ENCODE measurements at places on chromosomes 1 and 21.
A peak's percentile ranks its signal among the peaks of the same experiment; 100 is the strongest.

- H3K27ac ChIP-seq: no peak overlapping the region
- H3K36me3 ChIP-seq: peaks cover 17% of the 10 kb centered on the region
- peaks cover 3% of the 10 kb centered on the region for H3K4me1 ChIP-seq
- no peak for DNase-seq
- no peaks in the 10 kb centered on the region for H3K27me3 ChIP-seq
These were observed 33.6 kb downstream of the CD55 start for GRCh38 chr1:207355060-207355459.

DNA sequence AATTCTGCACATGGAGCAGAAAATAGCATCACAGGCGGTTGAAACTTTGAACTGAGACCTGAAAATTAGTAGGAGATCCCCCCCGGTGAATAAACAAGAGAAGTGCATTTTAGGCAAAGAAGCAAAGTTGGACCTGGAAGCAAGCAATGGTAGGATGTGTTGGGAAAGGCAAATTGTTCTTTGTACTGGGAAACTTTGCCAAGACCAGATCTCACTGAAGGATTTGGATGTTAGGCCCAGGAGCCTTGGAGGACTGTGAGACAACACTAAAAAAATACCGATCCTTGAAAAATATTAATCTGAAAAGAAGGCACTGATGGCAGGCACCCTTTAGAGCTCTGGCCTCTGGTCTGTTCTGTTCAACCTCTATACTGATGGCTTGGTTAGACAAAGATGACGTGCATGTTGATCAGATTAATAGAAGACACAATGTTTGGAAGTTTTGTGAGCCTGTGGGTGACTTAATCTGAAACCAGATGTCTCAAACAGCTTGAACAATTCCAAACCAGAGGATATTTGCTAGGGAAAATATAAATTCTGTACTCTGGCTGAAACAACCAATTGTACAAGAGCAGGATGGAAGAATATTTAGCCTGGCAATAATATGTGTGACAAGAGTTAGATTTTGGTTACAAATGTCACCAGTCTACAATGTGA lies 108.4 kb downstream of the ROR1 start:
- H3K27me3 ChIP-seq: no peaks in the 10 kb centered on the region
- H3K36me3 ChIP-seq: no peaks in the 10 kb centered on the region
- no peak for DNase-seq

DNA sequence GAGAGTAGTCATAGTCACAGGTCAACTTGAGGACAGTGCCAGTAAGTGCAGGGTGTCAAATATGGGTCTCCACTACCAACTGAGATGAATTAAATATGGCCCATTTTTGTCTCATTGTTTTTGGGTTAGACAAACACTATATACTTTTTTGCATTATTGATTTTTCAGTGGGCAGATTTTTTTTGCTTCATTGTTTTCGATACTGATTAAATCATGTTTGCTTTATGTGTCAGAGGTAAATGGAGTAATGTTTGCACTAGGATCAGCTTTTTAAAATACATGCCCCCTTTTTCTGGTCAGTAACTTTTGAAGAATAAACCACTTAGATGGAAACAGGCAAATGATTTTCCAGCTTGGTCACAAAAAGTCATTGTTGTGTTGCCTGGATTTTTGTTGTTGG lies 199.0 kb downstream of the USH2A start:
- H3K4me3 ChIP-seq: no peak overlapping the region
- no peak for DNase-seq
- H3K4me1 ChIP-seq: no peaks in the 10 kb centered on the region
- no peak overlapping the region for H3K27ac ChIP-seq

DNA sequence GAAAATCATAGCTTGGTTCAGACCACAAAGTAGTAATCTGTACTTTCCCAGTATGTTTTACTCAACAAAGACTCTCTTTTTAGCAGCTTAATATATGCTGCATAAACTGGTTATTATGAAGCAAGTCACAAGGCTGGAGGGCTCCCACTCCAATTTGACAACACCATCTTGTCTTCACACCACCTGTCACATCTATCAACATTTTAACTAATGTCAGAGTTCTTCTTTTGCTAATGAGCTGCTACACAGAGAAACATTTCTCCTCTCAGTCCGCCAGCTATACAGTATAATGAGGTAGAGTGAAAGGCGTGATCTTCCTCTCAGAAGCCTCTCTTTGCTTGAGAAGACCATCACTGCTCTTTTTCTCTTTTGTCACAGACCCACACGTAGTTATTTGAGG lies 230.1 kb downstream of the BARHL2 start:
- no peaks in the 10 kb centered on the region for H3K4me1 ChIP-seq
- no peaks in the 10 kb centered on the region for H3K27me3 ChIP-seq
- no peak for DNase-seq
- no peak overlapping the region for H3K4me3 ChIP-seq

DNA sequence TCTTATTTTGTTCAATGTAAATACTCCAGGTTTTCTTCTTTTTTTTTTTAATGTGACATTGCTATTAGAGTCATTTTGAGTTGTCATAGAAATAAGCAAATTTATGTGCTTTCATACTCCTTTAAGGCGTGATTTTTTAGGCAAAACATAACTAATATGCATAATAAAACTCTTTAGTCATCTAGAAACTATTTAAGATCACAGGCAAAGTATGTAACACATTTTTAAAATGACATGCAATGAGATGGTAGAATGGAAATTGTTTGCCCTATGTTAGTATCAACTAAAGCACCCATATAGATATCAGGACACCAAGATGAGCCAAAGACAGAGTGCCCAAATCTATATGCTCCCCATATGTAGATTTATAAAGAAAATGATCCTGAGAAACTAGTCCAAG lies 41.5 kb upstream of the SGIP1 start:
- no peak for DNase-seq
- no peaks in the 10 kb centered on the region for H3K4me1 ChIP-seq
- no peaks in the 10 kb centered on the region for H3K36me3 ChIP-seq

DNA sequence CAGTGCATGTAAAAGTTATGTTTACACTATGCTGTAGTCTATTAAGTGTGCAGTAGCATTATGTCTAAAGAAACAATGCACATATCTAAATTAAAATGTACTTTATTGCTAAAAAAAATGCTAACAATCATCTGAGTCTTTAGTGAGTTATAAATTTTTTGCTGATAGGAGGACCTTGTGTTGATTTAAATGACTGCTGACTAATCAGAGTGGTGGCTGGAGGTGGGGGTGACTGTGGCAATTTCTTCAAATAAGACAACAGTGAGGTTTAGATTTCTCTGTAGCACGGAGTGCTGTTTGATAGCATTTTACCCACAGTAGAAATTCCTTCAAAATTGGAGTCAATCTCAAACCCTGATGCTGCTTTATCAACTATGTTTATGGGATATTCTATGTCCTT lies 37.0 kb downstream of the HS2ST1 start:
- H3K36me3 ChIP-seq: no peaks in the 10 kb centered on the region
- peaks cover 13% of the 10 kb centered on the region for H3K4me1 ChIP-seq
- H3K4me3 ChIP-seq: no peak overlapping the region
- H3K27me3 ChIP-seq: no peaks in the 10 kb centered on the region

- H3K27me3 ChIP-seq: no peaks in the 10 kb centered on the region
- DNase-seq: peak; percentile 54
These were observed 323.1 kb upstream of the FAM78B start for GRCh38 chr1:166489670-166490436.

DNA sequence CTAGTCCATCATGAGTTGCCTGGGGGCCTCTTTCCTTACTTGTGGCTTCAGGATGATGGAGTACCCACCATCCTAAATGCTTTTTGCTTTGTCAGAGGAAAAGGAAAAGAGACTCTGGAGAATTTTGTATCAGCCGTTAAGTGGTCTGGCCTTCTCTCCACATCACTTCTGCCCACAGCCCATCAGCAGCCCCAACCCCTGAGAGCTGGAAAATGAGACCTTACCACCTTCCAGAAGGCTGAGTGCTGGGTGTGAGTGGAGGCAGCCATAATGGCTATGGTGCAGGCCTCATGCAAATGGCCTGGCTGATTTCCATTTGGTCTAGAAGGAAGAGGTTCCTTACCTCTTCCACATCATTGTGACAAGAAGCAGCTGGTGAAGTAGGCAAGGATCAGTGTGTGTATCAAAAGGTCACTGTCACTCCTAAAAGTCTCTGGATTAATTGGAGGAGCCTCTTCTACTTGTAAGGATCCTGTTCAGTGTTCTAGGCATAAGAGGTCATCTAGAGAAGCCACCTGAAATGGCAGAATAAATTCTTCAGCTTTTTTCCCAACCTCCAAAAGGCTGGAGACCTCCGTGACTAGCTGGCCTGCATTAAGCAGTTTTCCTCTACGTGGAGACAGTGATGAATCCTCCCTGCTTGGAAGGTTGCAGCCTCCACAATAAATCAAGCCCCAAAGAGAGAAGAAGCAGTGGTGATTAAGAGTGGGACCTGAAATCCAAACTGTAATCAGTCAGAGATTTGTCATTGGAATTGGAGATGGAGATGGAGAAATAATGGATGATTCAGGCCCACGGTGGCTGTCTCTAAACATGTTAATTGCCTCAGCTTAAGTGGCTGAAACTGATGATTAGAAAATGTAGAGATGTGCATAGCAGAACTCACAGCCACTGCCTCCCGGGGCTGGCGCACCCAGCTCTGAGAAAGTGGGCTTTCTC lies 111.5 kb downstream of the CNIH3 start:
- no peaks in the 10 kb centered on the region for H3K27me3 ChIP-seq
- peaks cover 1% of the 10 kb centered on the region for H3K4me1 ChIP-seq
- no peak overlapping the region for H3K4me3 ChIP-seq
- H3K36me3 ChIP-seq: no peaks in the 10 kb centered on the region

All from lower lobe of right lung (tissue), 2 donors.